ENCODE measurements at places on chromosomes 7 and 10.

DNA sequence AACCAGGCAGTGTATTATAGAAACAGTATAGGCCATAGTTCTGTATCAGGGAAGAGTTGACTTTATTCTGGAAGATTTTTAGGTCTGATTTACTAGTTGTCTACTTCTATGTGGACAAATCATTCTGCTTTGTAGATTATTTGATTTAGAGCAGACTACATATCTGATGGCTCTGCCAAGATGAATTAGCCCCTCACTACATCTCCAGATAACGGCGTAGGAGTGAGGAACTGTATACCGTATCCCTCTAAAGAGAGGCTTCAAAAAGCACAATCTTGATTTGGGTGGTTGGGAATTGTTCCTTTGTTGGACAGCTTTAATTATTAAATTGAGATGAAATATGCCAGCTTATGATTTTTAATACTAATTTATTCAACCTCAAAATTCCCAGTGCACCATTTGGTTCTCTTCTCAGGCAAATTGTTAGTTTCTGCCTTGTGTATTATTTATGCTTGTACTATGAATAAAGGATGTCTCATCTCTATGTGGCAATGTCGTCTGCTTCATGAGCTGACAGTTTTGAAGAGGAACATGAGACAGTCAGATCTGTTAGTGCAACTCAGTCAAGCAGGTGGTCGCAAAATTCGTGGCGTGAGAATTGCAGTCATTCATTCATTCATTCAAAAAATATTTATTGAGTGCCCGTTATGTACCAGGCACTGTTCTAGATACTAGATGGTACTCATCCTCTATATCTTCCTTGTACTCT lies 422.8 kb downstream of the EXOC4 start:
- no peak for DNase-seq

DNA sequence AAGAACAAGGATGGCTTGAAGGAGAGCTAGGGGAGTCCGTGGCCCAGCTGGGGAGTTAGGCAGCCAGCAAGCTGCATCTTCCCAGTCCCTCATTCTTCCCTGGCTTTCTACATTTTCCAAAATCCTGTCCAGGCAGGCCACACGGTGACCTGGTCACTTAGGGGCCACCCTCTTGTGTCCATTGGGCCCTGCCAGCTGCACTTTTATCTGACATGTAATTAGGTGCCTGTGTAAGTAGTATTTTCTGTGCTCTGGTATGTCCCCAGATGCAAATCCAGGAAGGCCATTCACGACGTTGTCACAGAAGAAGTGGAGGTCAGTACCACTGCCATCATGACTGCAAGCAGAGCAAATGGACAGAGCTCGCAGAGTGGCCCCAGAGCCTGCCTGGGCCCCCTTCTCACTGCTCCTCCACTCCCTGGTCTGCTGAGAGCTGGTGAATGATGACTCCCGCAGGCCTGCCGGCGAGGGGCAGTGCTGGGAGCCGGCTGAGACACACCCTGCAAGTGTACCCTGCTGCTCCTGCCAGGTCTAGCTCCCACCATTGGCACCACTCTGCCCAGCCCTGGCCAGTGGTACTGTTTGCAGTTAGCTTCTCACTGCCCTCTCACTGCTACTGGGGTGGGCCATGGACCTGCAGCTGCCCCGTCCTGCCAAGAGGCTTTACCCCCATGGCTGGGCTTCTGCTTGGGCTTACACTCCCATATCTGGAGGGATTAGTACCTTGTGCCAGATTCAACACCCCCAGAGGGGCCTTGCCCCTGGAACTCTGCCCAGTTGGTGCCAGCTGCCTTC lies 98.2 kb downstream of the GLRX3 start:
- DNase-seq, result no peak

DNA sequence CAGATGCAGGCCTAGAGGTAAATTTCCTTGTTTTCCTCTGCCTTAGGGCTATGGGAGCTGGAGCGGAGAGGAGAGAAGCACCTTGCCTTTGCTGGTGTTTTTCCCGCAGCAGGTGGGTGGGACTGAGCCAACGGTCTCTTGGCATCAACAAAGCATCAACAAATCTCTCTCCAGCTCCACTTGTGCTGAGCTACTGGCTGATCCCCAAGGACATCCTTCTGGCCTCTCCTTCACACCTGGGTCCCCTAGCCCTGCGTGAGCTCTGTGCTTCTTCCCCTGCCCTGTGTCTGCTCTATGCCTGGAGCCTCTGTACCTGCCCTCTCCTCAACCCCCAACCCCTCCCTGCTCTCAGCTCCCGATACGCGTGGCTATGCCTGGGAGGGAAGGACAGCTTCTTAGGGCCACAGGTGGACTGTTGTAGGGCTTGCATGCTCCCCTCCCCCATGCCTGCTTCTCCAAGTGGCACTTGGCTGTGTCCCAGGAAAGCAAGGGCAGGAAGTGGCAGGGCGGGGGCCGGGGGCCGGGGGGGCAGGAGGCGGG lies 3.2 kb upstream of the CLDN4 start:
- DNase-seq, result no peak

DNA sequence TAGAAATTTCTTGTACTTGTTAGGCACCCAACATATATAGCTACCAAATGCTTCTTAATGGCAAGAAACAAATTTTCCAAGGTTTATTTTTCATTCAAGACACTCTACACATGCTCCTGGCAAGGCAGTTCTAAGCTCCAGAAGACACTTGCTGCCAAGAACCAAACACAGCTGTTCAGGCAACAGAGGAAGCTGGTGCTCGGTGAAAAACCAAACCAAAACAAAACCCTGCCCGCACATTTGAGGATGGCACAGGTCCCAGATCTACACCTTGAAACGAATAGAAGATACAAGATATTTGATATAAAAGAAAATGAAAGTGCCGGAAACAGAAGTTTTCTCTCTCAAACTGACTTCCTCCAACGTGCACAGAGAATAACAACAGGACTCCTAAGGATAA lies 4.9 kb upstream of the DNTT start:
- DNase-seq, result no peak

DNA sequence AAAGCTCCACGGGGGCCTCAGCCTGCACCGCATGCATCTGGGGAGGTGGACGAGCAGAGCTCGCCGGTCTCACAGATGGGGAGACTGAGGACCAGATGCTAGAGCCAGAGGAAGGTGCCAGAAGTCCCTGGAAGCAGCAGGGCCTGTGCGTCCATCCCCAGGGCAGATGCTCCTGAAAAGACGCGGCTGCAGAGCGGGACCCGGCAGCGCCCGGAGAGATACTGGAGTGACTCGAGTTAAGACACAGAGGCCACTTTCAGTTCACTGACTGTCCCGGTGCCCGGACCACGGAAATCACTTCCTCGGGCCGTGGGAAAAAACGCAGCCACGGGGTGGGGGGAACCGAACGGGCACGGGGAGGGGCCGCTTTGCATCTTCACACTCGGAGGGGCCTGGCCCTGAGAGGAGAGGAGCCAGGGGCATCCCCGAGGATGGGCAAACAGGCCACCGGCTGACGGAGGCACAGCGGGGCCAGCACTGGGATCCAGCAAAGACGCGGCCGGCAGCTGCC lies 85.4 kb downstream of the FOXL3 start:
- DNase-seq, result no peak

GRCh38 chr10:84074521-84074920 lies 64.8 kb upstream of the GHITM start:
- DNase-seq, result no peak

DNA sequence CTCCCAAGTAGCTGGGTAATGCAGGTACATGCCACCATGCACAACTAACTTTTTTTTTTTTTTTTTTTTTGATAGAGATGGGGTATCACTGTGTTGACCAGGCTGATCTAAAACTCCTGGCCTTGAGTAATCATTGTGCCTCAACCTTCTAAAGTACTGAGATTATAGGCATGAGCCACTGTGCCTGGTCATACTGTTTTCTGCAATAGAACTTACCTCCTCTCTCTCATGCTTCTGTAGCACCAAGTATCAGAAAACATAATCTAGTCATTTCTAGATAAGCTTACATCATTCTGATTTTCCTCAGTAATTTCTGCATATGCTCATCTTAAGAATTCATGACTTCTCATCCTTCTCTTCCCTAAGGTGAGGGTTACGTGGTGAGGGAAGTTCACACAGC lies 210.0 kb downstream of the IMMP2L start:
- DNase-seq, result no peak

DNA sequence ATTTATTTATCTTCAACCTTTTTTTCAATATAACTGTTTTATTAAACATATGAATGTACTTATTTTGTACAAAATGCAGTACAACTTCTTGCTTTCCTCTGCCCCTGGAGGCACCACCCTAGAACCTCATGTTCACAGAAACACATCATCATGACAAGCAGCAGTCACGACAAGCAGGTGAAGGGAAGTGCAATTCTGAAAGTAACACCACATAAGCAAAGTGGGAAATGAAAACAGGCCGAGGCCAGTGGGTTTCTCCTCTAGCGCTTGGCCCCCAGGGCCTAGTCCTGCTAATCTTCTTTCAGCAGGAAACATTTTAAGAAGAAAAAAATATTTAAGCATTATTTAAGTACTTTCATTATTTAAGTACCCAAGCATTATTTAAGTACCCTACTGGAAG lies 598.1 kb downstream of the SH2D4B start:
- DNase-seq, result no peak

- DNase-seq, result no peak
Observed at GRCh38 chr10:107451047-107451446, 286.5 kb upstream of the SORCS1 start.

GRCh38 chr7:44194562-44195145 lies 5.4 kb upstream of the GCK start:
- DNase-seq, result no peak

GRCh38 chr7:83708531-83708930 lies 59.6 kb upstream of the SEMA3E start:
- no peak for DNase-seq

- no peak for DNase-seq
Observed at GRCh38 chr7:154873500-154874121, 129.3 kb downstream of the PAXIP1 start.

- DNase-seq, result no peak
Observed at GRCh38 chr7:29084832-29085231, 61.5 kb downstream of the CPVL start.

- no peak for DNase-seq
Observed at GRCh38 chr10:24751716-24752115, 28.0 kb upstream of the ARHGAP21 start.

DNA sequence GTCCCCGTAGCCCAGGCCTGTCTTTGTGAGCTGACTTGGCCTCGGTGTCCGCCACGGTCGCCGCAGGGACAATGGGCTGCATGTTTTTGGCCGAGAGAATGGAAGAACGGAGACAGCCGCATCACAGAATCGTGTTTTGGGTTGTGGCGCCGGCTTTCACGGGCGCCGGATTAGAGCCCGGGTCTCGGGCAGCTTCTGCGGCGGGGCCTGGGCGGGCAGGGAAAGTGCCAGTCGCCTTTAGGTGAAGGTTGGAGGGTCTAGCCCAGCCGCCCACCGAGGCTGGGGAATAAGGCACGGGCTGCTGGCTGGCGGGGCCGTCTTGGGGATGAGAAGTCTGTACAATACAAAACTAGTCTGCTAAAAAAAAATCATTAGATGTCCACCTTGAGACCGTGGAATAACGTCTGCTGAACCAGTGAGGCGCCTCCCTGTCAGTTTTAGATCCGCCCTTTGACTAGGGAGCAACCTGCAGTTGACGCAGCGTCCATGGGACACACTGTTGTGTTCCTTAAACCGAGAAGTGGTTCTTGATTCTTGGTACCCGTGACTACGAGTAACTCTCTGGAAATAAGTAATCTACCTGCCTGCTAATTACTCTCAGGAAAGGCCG lies 577 bp downstream of the DNAJB9 start:
- peak; percentile 8 for DNase-seq

DNA sequence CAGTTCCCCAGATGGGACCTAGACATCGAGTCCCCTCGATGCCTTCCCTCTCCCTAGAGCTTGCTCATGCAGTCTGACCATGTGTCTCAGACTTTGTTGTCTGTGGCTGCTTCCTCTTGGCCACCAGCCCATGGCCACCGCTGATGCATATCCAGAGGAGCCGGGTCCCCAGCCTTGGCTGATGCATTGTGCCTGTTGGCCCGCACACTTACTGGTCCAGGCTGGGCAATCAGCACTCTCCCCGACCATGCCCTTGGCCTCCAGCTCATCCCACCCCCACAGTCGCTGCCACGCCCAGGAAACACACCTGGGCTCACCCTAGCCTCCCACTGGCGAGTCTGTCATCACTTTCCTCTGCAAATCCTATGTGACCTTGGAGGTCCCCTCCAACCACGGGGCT lies 10.1 kb downstream of the NPC1L1 start:
- DNase-seq, result no peak

DNA sequence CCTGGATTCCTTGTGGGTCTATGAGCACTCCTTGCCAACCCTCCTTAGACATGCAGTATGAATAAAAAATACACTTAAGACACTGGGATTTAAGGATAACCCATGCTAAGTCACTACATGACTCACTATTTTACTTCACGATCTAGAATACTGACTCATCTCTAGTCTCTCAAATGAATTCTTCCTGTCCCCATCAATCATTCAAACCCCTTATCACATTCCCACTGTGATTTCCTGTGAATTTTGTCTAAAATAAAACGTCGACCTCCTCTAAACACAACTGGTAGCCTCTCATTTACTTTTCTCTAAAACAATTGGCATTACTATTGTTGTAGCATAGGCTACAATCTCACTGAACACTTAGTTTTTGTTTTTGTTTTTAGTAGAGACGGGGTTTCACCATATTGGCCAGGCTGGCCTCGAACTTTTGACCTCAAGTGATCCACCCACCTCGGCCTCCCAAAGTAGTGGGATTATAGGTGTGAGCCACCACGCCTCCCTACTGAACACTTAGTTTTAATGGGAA lies 3.9 kb upstream of the IQUB start:
- DNase-seq, result no peak

GRCh38 chr7:76193466-76193865 lies 8.2 kb upstream of the SRRM3 start:
- DNase-seq, result no peak

GRCh38 chr10:31062856-31063255 lies 31.2 kb upstream of the ZNF438 start:
- no peak for DNase-seq

Data from stimulated activated CD8-positive, alpha-beta memory T cell treated with anti-CD3 and anti-CD28 coated beads, Interleukin-4, amount 100 ng/mL, for 1 hour (primary cell).